A549 (cell line): ENCODE measurements at places on chromosomes 4 and X. TPM values are rescaled to one million over a fixed set of nuclear protein-coding genes. Genes with fewer than 3 reads are reported as not detected.

DNA sequence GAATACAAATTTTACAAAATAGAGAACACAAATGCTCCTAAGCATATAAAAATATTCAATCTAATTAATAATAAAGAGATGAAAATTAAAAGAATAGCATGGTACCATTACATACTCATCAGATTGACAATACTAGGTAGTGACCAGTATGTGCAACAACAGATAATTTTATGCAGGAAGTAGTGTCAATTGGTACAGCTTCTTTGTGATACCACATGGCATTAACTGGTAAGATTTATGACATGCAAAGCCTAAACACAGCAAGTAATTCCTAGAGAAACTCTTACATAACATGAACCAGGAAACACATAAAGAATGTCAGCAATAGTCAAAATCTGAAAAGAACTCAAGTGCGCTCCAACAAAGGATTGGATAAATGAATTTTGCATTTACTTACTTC, 26.3 kb downstream of the CXCL2 start:
- no peak for DNase-seq

DNA sequence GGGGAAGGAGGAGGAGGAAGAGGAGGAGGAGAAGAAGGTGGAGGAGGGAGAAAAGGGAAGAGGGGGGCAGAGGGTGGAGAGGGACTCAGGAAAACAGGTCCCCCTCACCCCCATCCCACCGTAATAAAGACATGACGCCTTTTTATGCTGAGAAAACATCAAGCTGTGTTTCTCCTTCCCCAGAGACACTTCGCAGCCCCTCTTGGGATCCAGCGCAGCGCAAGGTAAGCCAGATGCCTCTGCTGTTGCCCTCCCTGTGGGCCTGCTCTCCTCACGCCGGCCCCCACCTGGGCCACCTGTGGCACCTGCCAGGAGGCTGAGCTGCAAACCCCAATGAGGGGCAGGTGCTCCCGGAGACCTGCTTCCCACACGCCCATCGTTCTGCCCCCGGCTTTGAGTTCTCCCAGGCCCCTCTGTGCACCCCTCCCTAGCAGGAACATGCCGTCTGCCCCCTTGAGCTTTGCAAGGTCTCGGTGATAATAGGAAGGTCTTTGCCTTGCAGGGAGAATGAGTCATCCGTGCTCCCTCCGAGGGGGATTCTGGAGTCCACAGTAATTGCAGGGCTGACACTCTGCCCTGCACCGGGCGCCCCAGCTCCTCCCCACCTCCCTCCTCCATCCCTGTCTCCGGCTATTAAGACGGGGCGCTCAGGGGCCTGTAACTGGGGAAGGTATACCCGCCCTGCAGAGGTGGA, 45.3 kb upstream of the SHOX start:
- no peak for DNase-seq

DNA sequence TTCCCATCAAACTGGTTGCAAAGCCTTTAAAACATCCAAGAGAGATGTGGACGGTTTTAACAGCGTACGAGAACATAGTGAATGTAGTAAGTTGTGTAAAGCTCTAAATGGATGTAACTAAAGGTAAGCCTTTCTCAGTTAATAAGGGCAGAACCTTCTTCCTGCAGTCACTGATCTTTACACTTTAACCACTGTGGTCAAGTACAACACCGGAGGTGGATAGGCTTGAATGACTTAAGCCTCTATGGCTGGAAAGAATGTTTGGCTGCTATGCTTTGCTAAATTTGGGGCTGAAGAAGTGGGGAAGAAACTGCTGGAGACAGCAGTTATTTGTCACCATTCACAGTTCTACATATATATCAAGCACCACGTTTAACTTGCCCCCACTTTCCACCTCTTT, 285.1 kb upstream of the FMR1 start:
- no peak for DNase-seq

GRCh38 chr4:159242427-159242826, 139.5 kb downstream of the RAPGEF2 start:
- DNase-seq, result no peak

- no peak for DNase-seq
Measured at GRCh38 chrX:38999967-39000745, 198.9 kb downstream of the MID1IP1 start.

The HS3ST1 gene
- 0.07 to 0.49 TPM (median 0.19 TPM) in 3 replicates for polyA plus RNA-seq

The GPR34 gene
- polyA plus RNA-seq, result 0.09 TPM in 2 of 3 replicates, not detected in the other

The DGKQ gene
- 6.2 to 7.8 TPM (median 7.0 TPM) in 3 replicates for polyA plus RNA-seq
